Calu3 (cell line): ENCODE measurements at places on chromosomes 1 and 21.

- no peak for DNase-seq
Measured at GRCh38 chr1:14111121-14111520, 411.1 kb downstream of the PRDM2 start.

DNA sequence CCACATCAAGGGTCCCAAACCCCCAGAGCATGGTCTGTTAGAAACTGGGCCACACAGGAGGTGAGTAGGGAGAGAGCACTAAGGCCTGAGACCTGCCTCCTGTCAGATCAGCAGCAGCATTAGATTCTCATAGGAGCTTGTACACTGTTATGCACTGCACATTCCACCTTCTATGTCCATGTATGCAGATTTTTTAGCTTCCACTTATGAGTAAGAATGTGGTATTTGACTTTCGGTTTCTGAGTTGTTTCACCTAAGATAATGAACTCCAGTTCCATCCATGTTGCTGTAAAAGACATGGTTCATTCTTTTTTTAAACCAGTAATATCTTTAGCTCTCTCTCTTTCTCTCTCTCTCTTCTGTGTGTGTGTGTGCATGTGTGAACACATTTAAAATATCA, 663 bp upstream of the GBP6 start:
- DNase-seq, result no peak

DNA sequence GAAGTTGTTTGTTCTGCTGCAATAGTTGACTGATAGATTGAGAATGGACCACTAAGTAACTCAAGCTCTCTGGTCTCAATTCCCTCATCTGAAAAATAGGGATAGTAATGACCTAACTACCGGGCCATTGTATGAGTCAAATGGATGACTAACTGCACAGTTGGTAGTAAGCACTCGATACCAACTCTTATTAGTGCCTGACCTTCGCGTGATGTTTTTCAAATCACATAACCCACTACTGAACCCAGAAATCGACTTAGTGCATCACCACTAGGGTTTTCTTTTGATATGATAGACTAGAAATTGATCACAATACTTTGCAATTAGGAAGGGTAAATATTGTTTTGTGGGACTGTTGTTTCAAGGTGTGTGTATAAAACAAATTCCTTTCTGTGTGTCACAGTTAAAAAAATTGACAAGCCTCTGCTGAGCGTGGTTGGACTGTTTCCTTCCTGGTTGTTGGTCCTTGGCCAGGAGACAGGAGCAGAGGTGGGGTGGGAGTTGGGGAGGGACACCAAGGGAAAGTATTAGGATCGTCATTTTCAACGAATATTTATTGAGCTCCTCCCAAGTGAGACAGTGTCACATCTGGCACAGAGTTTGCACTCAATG, 54.0 kb upstream of the LRP8 start:
- peak; percentile 22 for DNase-seq

DNA sequence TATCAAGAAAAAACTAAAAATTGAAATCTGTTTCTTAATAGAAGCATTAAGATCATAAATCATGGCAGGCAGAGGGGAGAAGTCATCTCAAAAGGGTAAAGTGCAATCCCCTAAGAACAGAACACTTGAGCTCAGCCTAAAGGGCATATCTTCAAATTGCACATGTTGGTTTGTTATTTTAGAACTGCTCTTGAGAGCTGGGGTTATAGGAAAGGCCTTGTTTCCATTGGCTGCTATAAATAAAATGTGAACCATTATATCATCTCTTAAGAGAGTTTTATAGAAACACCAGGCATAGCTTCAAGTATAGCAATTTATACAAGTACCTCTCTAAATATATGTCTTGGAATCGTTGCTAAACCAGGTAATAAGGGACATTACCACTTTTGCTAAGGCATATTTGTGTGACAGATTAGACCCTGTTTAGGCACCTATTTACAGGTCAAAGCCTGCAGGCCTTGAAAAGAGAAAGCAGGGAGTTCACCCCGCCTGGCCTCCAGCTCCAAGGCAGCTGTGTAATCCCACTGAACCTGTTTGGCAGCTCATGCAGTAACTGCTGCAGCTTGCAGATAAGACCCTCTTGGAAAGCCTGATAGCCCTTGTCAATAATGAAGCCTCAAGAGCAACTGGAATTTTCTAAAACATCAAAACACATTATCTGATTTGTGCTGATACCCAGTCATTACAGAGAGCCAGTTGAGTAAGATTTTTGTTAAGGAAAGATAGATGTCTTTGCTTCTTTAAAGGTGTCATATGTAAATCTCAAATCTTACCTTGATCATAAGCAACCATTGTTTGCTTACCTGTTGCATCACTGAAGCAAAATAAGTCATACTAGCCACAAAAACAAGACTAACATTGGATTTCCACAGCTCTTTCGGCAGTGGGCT, 24.2 kb upstream of the SYDE2 start:
- peak; percentile 82 for DNase-seq

- no peak for DNase-seq
Measured at GRCh38 chr1:210696709-210697108, 368.0 kb downstream of the HHAT start.

GRCh38 chr1:203913073-203913521, 51.7 kb downstream of the SNRPE start:
- DNase-seq, result no peak

DNA sequence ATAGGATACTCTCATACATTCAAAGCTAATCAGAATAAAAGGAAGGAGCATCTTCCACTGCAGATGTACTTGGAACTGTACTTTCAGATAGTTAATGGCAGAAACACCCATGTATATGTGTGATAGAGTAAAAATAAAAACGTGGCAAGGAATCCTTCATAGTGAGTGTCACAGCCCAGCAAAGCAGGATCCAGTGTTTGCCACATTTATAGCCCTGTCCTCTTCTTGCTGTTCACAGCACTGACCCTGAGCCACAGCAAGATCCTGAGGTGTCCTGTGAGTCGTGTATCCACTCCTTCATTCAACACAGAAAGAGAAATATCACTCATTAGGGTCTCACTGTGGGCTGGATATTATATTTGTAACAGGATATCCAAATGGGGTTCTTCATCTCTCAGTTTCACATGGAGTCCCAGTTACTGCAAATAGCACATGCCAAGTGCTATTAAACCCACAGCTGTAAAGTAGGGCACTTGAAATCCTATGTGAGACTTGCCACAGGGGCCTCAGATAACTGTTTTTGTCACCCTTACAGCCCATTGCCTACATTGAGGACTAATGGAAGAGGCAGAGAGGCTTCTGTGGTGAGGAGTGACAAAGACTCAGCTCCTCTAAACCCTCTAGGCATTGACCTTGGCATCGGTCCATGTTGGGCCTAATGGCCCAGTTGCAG, 41.3 kb downstream of the CYP2J2 start:
- DNase-seq, result no peak

GRCh38 chr1:44676484-44677200, 2.1 kb downstream of the ARMH1 start:
- peak; percentile 19 for DNase-seq

DNA sequence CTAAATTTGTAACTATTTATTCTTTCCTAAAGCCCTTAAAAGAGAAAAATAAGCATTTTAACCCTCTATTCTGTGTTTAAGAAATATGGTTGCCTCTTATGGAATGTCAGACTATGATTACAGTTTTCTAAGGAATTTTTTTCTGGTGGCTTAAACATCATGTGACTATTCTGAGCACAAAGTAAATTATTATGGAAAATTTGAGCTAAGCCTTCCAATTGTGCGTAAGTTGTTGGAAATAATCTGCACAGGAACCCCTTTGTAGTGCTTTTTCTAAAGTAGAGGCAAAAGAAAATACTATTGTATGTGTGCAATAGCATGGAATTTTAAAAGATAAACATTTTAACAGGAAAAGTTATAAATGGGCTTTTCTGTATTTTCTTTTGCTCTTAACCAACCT, 254.8 kb downstream of the PBX1 start:
- no peak for DNase-seq

GRCh38 chr1:3644273-3644672, 5.6 kb downstream of the WRAP73 start:
- DNase-seq, result no peak

GRCh38 chr1:40723196-40723955, 31.9 kb downstream of the NFYC start:
- no peak for DNase-seq

DNA sequence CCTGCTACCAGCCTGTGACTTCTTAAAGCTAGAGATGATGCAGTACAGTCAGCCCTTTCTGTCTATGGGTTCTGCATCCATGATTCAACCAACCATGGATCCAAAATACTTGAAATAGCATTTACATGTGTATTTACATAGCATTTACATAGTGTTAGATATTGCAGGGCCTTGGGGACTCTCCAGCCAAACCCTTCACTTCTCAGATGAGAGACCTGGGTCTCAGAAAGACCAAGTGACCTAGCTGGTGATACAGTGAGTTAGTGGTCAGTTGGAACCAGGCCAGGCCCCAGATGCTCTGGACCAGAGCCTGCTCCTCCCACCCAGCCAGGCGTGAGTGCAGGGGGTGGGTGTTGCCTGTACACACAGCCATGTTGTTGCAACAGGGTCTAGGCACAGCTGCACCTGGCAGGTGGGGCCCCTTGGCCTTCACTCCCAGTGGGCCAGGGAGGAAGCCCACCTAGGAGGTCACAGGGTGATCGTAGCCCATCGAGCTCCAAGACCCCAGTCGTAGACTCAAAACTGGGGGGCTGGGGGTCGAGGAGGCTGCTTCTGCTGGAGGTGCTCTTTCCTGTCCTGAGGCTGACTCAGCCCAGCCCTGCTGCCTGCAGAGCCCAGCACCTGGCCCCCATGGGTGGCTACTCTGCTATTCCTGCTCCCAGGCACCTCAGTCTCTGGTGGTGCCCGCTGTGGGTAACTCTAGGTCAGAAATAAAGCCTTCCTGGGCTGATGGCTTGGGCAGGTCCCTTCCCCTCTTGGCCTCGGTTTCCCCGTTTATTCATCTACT, 7.7 kb downstream of the TMEM61 start:
- no peak for DNase-seq

- no peak for DNase-seq
Measured at GRCh38 chr1:160169553-160170399, 18.4 kb downstream of the ATP1A4 start.

DNA sequence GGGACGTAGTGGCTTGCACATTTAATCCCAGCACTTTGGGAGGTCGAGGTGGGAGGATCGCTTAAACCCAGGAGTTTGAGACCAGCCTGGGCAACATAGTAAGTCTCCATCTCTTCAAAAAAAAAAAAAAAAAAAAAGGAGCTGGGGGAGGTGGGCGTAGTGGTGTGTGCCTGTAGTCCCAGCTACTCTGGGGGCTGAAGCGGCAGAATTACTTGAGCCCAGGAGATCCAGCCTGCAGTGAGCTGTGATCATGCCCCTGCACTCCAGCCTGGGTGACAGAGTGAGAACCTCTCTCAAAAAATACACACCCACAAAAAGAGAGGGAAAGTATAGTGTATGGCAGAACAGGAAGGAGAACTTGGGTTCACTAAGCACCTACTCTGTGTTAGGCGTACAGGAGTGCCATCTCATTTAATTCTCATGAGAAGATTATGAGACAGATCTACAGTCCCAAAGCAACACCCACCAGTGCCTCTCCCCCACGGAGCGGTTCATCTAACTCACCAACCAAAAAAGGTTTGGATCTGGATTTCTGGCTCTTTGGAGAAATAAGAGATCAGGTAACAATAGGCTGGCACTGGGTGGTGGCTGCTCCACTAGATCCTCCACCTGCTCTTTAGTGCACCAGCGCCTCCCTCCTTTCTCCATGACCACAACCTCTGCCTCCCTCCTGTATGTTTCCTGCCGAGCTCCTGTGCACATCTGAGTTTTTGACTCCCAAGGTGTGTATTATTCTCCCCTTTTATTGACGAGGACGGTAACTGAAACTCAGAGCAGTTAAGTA, 1.4 kb upstream of the TRAF5 start:
- DNase-seq, result no peak

DNA sequence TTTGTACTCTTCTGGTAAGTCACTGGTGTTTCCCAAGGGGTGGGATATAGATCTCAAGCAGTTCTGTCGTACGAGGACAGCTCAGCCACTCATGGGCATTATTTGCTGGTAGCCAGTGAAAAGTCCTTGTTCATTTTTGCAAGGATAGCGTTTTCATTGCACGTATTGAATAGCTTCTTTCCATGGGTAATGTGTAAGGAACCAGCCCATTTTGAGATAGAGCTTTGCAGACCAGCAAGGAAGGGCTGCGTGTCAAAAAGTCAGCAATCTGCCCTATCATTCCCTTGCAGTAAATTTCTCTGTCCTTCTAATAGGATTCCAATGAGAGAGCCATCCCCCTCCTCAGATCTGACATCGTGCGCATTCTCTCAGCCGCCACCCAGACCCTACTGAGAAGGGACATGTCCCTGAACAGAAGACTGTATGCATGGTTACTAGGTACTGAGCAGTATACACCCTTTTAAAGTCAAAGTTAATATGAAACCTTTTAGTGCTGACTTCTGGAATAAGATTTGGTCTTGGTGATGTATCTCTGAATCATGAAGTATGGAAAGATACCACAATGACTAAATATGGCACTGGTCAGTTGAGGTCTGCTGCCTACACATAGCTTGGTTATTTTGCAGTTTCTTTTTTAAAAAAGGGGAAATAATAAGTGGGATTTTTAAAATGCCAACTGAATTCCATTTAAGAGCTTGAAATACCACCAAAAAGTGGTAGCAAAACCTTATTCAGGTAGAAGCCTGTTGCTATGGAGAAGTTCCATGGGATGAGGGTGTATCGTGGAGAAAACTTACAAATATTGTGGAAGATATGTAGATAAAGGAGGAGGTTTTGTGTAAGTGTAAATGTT, 55.3 kb downstream of the DOP1B start:
- no peak for DNase-seq

DNA sequence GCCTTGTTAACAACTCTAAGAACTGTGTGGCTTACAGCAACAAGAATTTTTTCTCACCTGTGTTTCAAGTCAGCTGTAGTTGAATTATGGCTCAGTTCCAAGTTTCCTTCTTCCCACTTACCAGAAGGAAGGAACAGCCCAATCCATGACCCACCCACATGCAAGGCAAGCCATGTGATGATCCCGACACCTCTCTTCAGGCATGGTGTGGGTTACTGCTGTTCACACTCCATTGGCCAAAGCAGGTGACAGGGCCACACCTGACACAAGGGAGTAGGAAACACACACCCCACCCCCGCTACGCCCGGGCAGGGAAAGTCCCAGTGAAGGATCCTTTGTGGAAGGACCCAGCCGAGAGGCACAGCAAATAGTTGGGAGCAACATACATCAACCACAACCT, 36.3 kb downstream of the KCNJ15 start:
- no peak for DNase-seq

DNA sequence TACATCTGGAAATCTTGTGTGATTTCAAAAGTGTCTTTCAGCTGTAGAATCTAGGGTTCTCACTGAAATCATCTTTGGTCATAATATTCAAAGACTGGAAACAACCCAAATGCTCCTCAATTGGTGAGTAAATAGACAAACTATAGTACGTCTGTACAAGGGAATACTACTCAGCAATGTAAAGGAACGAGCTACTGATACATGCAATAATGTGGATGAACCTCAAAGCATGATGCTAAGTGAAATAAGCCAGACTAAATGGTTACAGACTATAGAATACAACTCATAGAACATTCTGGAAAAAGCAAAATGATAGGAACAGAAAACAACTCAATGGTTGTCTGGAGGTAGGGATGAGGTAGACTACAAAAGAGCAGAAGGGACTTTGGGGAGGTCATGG, 2.6 kb downstream of the LACTBL1 start:
- DNase-seq, result no peak

- DNase-seq, result no peak
Measured at GRCh38 chr1:164667600-164667999, 108.6 kb downstream of the PBX1 start.
